ENCODE measurements at places on chromosomes 1 and 21.

GRCh38 chr1:25991937-25992688 lies 5.8 kb downstream of the PAFAH2 start:
- no peak for DNase-seq

DNA sequence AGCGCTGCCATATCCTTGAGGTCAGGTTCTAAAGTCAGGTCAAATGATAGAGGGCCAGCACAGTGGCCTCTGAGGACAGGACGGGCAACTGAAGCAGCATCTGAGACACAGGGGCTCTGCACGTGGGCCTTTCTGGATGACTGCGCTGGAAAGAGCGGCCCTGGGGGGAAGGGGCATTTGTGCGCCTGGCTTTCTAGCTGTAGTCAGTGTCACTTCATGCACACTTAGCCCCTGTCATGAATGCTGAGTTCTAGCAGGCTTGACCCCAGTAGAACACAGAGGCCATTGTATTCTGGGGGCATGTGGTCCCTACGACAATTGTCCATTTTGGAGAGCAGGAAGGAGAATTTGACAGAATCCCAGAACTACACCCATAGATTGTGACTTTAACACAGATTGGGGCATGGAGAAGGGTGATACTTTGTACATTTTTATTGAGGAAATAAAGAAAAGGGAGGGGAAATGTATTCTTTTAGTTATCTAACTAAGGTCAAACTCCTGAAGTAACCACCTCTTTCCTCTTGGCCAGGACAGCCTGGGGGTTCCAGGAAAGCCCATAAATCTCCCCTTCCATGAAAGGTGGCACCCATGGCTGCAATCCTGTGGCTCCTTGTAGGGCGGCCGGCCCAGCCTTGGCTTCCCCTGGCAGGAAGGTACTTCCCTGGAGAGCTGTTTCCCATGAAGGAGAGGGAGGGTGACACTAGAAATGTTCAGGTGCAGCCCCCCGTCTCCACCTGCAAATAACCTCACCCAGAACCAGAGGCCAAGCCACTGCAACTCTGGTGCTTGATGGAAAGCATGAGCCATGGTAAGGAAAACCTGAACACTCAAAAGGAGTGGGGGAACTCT lies 34.4 kb downstream of the NTPCR start:
- no peak for DNase-seq

GRCh38 chr1:53068314-53069099 lies 6.5 kb downstream of the PODN start:
- no peak for DNase-seq

GRCh38 chr1:145777357-145778145 lies 46.3 kb downstream of the RNF115 start:
- no peak for DNase-seq

DNA sequence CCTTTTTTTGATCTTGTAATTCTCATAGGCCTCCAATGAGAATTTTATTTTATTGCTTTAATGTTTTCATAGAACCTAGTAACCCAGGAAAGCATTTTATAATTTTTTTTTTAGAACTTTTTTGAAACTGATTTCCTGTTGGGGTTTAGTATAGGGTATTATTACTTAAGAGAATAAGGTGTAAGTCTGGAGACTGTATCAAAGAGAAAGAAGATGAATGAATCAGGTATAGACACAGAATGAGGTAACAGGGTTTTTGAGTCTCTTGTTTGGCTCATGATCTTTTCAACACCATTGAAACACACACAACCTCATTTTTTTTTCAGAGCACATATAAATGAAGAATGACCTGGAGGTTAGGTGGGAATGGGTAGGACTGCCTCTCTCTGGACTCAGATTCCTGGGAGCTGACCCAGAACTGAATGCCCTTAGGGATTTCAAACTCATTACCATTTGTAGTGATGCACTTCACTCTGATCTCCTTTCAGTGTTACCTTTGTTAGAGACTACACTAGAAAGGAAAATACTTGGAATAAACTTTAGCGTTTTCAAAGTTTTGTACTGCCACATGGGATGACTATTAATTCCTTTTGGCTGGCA lies 51.0 kb downstream of the EPB41 start:
- no peak for DNase-seq

DNA sequence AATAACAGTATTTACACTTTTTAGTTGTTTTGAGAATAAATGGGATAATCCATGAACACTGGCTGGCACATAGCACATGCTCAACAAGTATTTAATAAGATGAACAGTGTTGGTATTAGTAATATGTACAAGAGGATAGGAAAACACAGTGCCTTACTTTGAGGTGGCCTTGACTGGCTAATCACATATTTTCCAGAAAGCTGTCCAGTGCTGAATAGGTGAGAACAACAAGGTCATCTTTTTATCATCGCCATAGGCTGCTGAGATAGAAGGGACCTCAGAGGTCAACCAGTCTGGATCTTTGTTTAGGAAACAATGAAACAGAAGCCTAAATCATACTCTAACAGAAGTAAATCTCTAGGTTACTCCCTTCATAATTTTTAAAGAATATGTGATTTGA lies 89.7 kb upstream of the BCL9 start:
- DNase-seq = no peak

DNA sequence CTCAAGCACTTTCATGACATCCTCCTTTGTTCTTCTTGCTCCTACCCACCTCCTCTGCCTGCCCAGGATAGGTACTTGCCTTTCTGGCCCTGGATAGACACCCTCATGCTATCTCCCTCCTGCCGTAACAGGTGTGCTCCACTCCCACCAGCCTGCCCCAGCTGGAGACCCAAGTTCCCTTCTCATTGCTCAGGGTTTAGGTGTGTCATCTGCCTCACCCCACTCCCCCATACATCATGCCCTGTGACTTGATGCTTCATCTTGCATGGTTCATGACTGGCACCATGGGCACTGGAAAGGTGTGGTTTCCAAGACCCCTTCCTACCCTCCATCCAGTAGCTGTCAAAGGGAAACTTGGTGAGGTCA lies 5.9 kb downstream of the RHEX start:
- DNase-seq = no peak

DNA sequence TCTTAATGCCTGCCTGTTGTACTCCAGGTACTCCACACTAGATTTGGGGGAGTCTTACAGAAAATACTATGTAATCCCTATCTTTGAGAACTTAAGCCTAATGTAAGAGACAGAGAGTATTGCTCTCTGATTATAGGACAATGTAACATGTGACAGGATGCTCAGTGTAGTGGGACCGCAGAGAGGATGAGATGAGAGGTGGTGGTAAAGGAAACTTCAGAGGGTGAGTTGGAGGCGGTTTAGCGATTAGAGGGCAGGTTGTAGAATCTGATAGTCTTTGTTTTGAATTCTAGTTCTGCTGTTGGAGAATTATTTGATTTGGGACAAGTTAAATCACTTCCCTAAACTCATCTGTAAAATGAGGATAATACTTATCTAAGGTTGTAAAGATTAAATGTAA lies 5.4 kb downstream of the SOAT1 start:
- DNase-seq = no peak

DNA sequence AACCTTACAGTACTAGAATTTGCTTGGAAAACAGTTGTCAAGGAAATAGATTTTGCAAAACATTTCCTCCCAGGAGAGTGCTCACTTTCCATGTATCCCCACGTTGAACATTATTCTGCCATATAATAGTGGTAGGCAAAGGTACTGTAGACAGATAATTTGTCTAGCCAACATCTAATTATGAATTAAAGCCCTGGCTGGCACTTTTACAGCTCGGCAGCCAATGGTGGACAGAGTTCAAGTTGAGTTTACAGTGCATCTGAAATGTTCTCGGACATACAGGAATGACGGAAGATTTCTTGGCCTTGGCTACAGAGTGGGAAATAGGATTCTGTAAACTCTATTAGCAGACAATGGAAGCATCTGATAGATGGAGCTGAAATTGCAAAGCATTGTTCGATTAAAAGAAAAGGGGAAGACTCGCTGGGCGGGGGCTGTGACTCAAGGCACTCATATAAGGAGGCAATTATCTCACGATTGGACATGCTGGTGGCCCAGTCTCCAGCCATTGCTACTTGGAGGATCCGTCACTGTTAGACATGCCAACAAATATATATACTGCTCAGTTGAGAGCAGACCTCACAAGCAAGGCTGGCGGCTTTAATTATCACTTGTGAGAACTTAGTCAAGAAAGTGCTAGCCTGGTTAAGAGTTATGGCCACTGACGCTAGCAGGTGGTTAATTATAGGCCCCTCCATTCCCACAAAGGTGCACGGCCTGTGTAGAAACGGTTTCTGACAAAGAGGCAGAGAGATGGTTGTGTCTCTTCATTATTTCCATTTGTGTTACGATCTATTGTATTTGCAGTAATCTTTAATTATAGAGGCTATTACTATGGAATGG lies 48.0 kb downstream of the MAN1C1 start:
- no peak for DNase-seq

DNA sequence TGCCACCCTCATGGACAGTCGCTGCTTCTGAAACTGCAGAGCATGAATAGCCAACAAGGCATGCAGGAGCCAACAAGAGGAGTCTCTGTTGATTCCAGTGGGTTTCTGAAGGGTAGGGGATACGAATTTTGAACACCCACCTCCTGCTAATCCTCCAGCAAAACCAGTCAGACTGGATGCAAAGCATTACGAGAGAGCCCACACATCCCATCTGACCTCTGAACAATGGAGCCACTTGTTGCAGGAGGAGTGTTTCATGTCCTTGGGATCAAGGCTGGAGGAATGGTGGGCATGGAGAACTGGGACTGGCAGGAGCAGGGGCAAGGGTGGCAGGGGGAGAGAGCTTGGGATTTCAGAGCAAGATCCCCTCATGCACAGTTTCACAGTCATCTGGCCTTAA lies 1.6 kb downstream of the VTCN1 start:
- no peak for DNase-seq

GRCh38 chr1:47529520-47530098 lies 91.8 kb downstream of the FOXD2 start:
- DNase-seq = no peak

- no peak for DNase-seq
These were observed 231.5 kb upstream of the ST6GALNAC5 start for GRCh38 chr1:76635784-76636183.

GRCh38 chr1:205376739-205377138 lies 20.0 kb upstream of the KLHDC8A start:
- no peak for DNase-seq

DNA sequence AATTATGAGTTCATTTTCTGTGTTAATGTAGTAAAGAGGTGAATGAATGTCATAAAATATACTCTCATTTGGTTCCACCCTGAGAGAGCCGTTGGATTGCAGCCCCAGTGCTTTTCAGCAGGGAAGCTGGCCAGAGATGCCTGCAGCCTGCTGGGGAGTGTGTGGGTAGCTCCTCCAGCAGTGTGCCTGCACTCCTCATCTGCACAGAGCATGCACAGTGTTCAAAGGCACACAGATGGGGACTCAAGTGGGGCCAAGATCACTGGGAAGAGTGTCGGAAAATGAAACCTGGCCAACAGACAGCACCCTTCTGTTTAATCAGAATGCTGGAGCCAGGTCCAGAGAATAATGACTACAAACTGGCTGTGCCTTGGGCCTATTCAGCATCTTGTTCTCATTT lies 206.8 kb downstream of the ST6GALNAC3 start:
- no peak for DNase-seq

DNA sequence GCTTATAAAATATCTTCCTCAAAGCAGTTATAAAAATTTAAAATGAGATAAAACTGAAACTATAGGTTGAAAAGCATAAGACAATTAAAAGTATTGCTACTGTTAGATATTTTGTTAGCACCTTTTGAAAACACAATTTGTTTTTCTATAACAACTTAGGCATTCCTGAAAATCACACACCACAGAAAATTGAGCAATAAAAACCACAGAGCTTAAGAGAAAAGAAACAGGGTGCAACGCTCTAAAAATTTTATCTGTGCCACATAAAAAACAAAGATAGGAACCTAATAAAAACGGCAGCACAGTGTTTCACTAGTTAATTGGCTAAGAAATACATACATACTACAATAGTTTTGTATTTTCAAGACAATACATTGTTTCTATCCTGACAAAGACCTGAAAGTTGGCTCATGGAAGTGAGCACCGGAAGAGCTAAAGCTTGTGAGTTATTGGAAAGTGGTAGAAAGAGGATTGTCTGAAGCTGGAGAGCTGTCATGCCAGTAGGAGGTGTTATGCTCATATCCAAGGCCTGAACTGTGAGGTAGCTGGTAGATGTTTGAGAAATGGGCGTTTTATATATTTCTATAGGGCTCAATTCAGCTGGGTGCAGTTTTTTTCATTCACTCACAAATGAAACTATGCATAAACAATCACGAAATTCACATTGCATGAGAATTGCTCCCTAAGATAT lies 45.8 kb downstream of the RGS7 start:
- no peak for DNase-seq

DNA sequence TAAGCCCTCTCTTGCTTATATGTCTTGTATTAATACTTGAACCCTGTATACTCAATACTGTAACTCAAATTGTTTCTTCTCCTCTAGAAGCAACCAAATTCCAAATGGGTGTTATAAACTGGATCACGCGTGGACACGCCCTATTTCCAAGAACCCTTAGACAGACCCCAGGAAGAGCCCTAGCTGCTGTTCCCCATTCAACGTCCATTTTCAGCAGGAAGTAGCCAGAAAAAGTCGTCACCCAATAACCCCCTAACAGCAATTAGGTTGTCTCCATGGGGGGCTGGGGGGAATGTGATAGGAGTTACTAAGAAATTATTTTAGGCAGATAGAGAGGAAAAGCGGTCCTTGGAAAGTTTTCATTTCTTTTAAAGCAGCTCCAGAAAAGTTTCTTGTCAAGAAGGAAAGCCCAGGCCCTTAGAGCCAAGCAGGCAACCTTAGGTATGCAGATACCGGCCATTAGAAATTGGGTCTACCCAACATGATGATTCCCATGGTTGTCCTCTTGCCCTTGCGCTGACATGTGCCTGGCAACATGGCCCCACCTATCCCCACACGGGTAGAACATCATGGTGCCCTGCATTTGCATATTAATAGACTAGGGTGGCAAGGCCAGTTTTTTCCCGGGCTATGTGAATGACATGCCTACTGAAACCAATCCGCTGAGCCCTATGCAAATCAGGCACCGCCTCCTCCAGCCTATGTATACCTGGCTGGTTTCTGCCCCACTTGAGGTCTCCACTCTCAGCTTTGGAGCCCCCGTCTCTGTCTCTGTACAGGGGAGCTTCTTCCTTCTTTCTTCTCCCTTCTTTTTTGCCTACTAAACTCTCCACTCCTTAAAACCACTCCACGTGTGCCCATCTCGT lies 4.0 kb upstream of the CD46 start:
- no peak for DNase-seq

GRCh38 chr21:35316456-35316855 lies 267.4 kb upstream of the RUNX1 start:
- no peak for DNase-seq

- DNase-seq = no peak
These were observed 207.1 kb downstream of the AKT3 start for GRCh38 chr1:243642936-243643335.
